Kidney tubule cell (primary cell): ENCODE measurements at places on chromosomes 1 and 21.
A peak's percentile ranks its signal among the peaks of the same experiment; 100 is the strongest.

DNA sequence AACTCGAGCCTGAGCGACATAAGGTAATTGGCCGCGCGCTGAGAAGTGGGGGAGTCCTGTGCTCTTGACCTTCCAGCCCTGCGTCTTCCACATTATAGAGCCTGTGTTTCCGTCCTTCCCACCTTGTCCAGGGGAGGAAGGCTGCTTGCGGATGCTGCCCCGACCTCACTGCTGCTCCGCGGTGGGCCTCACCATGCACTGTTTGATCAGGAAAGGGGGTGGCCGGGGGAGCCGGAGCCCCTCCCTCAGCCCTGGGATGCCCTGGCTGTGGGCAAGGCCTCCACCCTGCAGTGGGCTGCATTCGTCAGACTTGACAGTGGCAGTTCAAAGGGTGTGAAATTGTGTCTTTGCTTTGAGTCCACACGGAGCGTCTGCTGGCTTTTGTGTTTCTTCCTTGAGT is 30.1 kb downstream of the PCNT start:
- DNase-seq, result no peak

DNA sequence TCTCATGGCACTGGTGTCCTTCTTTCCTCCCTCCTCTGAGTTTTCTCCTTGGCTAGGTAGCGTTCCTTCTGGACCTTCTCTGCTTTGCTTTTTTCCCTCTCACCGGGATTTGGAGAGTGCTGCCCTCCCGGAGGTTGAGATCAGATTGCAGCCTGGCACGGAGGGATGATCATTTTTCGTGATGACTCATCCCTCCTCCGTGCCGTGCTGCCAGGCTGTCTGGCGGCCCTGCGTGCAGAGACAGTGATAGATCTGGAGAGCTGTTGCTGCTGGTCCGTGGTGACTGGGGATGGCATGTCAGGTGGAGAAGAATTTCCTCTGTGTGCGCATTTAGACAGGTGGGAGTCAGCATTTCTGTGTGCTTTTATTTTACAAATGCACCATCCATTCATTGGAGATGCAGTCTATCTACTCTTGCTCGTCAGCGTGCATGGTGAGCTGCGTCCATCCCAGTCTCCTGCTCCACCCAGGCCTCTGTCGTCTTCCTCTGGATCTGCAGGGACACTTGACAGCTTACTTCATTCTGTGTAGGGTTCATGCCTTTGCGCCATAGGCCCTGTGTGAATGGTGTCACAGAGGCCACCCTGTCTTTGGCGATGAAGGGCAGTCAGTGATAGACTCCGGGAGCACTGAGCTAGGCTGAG is 104.4 kb downstream of the PCBP3 start:
- peak; percentile 65 for DNase-seq

DNA sequence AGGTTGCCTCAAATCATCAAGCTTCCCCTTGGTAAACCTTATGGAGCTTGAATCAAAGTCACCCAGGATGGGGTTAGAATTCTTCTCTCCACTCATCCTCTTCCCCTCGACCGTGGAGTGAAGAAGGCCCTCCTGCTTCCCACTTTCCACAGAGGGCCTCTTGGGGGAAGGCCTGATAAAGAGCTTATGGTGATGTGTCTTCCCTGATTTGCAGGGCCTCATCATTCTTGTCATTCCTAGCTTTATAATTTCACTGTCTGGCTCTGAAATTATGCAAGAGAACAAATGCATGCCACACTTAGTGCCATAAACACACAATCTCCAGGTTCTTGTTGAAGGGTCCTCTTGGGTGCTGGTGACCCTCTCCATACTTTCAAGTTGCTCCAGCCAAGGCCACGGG is 101.2 kb downstream of the HMGB4 start:
- DNase-seq, result no peak

DNA sequence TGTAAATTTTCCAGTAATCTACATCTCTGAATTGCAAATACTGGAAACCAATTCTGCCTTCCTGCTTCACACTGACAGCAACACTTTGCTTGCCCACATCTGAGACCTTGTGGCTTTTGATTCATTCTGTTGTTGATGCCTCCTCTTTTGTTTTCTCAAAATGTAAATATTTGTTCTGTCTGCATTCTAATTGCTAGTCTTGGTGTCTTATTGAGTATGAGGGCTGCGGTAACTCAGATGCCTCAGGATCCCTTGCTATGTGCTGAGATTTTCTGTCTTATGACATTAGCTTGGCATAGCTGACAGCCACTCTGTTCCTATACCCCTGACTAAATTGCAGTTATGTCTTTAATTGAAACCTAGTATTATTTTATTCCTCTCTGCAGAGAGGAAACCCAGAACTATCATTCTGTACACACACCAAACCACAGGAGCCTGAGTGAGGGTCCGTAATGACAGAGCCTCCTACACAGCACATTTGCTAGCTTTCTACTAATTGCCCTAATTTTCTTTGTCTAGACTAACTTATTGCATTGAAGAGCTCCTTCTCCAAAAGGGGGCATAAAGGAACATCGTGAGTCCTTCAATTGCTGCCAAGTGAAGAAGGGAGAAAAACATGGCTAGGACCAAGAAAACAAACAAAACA is 72.1 kb downstream of the GREM2 start:
- DNase-seq, result no peak

DNA sequence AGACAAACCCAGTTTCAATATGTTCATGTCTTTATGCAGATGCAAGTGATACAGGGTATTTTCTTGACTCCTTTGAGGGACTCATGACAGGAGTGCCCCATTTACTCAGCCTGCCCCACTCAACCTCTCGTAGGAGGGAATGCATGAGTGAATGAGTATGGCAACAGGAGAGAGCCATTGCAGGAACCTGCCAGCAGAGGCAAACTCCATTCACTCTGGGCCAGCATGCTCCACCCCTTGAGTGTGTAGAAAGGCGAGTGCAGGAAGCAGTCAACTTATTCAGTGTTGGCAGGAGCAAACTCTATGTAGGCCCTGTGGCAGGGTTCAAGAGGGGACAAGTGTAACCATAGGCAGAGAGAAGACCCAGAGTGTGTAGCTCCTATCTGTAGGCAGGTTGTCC is 1526.3 kb downstream of the PLA2G4A start:
- DNase-seq, result no peak

GRCh38 chr1:248111157-248111556 is 16.2 kb downstream of the OR2L13 start:
- no peak for DNase-seq

DNA sequence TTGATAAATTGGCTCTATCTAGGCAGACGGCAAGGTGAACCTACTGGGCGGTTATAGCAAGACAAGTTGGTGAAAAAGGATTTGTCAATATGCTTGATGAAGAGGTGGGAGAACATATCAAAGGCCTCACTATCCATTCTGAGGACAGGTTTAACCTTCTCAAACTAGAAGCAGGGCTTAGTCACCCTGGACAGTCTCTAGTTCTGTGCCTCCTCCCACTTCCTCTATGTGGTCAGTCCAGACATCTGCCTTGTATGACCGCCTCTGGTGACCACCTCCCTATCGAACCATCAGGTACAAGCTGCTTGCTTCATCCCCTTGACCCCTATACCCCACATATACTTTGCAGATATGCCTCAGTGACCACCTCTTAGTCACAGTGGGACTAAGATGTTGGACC is 2.3 kb upstream of the SCYL3 start:
- peak; percentile 39 for DNase-seq

- no peak for DNase-seq
Measured at GRCh38 chr1:39567302-39567701, 9.3 kb downstream of the PABPC4 start.

- no peak for DNase-seq
Measured at GRCh38 chr1:17521946-17522612, 17.4 kb upstream of the ARHGEF10L start.

- DNase-seq, result peak; percentile 88
Measured at GRCh38 chr1:99766378-99766800, at the start of gene FRRS1. Gene FRRS1, minus strand, starts transcription at chr1:99766635. Its CDS starts 17,867 bp downstream, at chr1:99748768.

GRCh38 chr1:99808391-99809115 is 41.6 kb upstream of the AGL start:
- DNase-seq, result peak; percentile 89
